Stimulated activated CD8-positive, alpha-beta memory T cell treated with anti-CD3 and anti-CD28 coated beads, Interleukin-4, amount 100 ng/mL, for 4 hours (primary cell): ENCODE measurements at places on chromosomes 7 and 10.

DNA sequence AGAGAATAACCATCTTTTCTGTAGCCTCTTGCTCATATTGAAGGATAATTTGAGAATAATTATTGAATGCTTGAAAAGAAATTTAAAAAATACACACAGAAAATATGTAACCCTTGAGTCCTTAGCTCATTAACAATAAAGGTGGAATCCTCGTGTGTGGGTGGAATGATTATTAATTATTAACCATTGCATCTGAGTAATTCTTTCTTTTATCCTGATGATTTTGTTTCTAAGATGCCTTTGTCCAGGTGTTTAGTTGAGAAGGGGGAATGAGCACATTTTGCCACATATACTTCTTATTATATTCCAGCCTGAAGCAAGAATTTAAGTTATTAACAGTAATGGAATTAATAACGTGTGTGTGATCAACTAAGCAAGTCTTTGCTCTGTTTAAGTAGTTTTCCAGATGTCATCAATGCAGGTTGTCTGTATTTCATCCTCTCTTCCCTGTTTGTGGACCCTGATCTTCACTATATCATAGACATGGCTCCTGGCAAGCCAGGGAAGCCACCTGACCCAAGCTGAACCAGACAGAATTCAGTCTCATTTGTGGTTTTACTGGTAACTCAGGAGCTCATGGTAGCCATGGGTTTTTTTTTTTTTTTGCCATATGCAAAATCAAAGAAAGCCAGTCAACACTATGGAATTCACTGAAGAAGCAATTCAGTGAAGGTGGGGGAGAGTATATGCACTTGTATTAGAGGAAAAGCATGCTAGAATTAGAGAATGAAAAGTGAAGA lies 144.3 kb downstream of the KIF20B start:
- DNase-seq, result no peak

GRCh38 chr10:110524179-110524858 lies 26.6 kb downstream of the DUSP5 start:
- no peak for DNase-seq

DNA sequence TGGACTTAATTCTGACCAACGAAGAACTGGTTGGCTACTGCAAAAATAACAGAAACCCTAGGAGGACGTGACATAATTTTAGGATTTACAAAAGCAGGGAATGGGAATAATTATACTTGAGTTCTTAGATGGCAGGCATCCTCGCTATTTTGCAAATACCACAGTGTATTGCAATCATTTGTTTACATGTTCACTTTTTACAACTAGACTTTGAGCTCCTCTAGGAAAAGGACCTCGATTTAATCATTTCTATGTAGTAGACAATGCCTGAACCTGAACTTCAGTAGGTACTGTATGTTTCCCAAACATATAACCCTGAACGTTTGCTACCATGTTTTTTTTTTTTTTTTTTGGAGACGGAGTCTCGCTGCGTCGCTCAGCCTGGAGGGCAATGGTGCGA lies 137.7 kb downstream of the CNOT4 start:
- DNase-seq, result no peak

- DNase-seq, result no peak
These were observed 8.6 kb downstream of the LZTS2 start for GRCh38 chr10:101007915-101008822.

DNA sequence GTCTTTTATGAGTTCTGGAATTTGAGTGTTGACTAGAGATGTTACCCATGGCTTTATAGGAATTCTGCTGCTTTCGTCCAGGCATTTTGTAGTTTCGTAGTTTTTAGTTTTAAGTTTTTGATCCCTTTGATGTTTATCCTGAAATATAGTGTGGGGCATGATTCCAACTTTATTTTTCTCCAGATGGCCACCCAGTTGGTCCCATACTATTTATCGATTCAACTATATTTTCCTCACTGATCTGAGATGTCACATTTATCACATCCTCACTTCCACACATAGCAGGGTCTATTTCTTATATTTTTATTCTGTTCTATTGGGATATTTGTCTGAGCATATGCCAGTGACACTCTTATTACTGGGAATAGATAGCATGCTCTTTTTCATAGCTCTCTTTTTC lies 33.9 kb downstream of the ADRA2A start:
- no peak for DNase-seq

DNA sequence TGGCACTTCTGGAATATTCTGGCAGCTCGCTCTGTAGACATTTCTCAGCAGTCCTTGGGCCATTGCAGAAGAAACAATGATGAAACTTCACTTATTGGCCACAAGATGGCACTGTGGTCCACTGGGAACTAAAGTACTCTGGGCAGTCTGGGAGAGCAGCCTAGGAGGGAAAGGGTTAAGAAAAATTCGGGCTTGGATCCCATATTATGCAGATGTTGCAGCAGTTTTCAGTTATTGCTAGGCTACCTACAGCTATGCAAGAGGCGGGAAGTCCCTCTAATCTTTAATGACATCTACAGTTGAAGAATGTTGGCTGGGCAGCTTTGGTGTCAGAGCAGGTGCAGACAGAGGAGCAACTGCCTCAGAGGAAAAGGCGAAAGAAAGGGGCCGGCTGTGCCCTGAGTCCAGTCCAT lies 201.7 kb upstream of the PRSS58 start:
- no peak for DNase-seq

GRCh38 chr10:112851588-112852211 lies 98.3 kb upstream of the TCF7L2 start:
- DNase-seq, result no peak

DNA sequence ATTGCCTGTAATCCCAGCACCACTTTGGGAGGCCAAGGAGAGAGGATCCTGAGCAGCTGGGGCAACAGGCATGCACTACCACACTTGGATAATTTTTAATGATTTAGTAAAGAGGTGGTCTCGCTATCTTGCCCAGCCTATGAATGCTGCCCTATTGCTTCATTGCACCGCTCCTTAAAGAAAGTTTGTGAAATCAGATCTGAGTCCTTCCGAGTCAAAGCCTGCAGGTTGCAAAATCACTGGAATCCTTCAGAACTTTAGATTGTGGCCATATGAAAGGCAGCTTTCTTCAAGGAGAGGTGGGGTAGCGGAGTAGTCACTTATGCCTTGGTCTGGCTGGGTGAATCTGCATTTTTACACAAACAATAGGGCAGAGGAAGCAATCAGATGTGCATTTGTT lies 166.3 kb downstream of the ARHGAP12 start:
- DNase-seq, result no peak

- DNase-seq, result no peak
These were observed 51.0 kb upstream of the NOBOX start for GRCh38 chr7:144454256-144455039.

GRCh38 chr7:139403601-139404000 lies 43.9 kb downstream of the LUC7L2 start:
- DNase-seq, result no peak

DNA sequence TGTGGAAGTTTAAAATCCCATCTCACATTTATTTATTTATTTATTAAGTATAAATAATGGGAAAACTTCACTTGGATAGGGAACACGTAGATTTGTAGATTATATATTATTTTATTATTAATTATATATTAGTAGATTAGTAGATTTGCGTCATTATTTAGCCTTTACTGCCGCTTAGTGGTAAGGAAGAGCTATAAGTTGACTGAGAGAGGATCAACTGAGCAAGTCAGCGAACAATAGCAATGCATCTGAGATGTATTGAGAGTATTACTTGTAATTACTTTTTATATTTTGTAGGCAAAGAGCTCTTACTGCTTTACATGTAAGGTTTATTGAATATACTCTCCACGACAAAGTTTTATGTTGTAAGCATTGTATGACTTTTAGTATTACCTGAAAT lies 244.5 kb upstream of the ANKRD30A start:
- DNase-seq, result no peak

DNA sequence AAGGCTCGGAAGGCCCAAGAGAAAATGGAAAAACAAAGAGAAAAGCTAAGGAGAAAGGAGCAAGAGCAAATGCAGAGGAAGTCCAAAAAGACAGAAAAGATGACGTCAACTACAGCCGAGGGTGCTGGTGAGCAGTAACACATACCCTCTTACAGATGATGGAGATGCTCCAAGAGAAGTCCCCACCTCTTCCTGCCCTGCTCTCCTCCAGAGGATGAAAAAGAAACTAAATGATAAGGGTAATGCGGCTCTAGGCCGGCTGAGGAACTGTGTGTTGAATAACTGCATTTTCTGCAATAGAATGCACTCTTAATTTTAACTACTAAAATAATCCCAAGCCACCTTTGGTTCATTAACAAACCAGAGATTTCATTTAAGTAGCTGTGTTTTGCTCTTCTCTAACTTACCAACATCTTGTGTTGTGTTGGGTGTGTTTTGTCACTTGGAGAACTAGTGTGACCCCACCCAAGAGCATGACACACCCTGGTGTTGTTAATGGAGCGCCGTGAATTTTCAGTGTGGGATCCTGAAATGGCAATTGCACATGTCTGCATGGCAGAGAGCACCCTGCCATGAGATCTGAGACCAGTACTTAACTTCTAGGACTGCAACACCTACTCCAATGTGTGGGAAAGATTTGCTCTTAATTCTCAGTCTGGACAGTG lies 34.0 kb downstream of the PON1 start:
- no peak for DNase-seq

- DNase-seq, result no peak
These were observed 10.9 kb downstream of the POR start for GRCh38 chr7:75925717-75926435.

DNA sequence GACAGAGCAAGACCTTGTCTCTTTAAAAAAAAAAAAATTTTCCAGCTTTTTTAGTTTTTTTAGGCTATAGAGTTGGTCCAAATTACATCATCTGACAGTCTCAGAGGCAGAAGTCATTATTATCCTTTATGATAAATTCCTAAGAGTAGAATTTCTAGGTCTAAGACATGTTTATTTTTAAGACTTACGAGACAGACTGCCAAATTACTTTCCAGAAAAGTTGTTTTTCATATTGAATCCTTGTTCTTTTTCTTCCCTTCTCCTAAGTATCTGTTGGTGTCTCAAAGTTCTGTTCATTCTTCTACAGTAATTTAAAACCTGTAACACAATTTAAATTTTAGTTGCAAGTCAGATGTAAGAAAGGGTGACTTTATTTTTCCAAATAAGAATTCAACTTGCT lies 421.4 kb downstream of the GALNT17 start:
- DNase-seq, result no peak

DNA sequence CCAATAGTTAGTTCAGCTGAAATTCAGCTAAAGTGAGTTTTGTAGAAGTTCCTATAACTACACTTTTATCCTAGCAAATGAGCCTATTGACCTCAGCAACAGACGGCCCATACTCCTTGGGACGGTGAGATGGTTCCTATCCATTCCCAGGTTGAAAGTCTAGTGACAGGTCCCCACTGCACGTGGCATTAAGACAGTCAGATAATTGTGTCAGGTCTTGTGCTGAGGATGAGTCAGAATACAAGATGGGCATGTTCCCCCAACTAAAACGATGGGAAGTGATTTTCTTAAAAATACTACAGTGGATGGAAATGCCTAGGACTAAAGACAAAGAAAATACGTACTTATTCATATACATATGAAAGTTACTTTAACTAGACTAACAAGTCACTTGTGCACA lies 2.1 kb downstream of the CAV1 start:
- no peak for DNase-seq

DNA sequence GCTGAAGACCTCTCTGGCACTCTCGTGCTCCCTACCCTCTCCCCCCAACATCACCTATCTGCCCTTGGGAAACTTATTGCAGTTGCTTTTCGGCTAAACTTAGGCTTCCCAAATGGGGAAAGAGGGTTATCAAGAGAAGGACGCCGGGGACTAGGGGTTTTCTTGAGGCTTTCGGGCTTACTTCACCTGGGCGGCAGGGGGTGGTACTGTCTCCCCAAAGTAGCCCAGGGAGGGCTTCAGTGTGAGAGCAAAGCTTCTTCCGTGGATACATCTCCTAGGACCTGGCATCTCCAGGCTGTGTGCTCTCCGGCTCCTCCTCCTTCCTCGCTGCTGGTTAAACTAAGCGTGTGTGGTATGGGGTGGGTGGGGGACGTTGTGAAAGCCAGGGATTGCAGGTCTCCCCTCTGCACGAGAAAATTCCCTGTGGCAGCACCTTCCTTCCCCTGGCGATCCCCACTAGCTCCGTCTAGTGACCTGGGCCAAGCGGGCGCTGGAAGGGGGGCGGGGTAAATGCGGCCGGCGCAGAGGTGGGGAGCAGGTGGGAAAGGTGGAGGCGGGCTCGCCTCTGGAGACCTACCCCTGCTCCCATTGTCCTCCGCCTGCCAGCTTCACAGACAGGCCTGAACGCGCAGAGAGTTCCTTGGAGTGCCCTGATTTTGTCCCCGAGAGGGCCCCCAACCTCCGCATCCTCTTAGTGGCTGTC lies 1.1 kb downstream of the PLXDC2 start:
- no peak for DNase-seq

DNA sequence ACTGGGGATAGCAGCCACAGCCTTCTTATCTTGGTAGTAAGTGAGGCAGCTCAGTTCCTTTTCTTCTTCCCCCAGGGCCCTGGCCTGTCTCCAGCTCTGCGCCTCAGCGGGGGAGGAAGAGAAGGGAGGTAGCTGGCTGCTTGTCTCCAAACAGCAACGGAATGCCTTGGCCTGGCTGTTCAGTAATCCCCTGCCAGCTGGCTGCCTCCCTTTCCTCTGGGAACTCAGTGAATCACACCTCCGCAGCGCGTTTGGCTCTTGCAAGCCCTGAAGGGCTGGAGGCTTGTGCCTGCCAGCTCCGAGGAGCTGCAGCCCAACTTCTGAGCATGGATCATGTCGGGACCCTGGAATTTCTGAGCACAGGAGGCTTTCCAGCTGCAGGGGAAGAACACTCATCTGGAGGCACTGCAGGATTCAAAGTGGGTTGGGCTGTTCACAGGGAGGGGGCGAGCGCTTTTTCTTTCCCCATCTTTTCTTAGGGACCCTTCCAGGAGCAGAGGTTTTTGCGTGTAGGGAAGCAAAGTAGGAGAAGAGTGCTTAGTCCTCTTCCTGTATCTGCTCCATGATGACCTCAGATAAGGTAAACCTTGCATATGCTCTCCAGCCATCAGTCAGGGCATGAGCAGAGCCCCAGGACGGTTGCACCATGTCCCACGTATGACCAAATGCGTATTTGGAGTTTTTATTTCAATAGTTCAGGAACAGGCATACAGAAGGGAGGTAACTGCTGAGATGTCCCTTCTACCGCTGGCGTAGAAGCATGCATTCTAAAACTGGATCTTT lies 253.2 kb upstream of the INHBA start:
- DNase-seq, result no peak

- no peak for DNase-seq
These were observed 9.9 kb downstream of the XRCC2 start for GRCh38 chr7:152666078-152666477.

- DNase-seq, result no peak
These were observed 60.2 kb downstream of the CALML3 start for GRCh38 chr10:5584895-5585516.
